GM13976 (cell line): ENCODE measurements at places on chromosomes 3 and 15.

GRCh38 chr3:152252755-152253154 lies 16.0 kb upstream of the MBNL1 start:
- no peak for DNase-seq

DNA sequence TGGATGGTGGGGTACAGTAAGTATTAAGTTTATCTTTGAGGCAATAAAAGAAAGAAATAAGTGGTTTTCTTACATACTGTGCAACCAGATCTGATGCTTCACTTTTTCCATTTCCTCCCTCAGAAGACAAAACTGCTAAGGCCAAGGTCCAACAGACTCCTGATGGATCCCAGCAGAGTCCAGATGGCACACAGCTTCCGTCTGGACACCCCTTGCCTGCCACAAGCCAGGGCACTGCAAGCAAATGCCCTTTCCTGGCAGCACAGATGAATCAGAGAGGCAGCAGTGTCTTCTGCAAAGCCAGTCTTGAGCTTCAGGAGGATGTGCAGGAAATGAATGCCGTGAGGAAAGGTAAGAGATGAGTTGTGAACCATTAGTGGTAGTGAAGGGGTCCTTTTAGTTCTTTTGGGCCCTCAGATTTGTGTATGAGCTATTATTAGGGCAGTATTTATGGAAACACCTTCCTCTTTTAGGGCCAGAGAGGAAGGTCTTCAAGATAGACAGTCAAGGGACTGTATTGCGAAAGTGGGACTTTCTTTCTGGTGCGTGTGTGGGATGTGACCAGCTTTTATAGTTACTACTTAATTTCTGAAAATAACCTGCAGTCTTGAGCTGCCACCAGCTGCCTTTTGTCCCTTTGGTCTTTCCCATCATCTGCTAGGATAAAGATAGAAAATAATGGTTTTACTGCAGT lies 4.6 kb downstream of the ALAS1 start:
- DNase-seq = no peak

GRCh38 chr3:157534725-157535161 lies 31.5 kb upstream of the VEPH1 start:
- no peak for DNase-seq

- no peak for DNase-seq
These were observed 242.0 kb downstream of the MAGI1 start for GRCh38 chr3:65796676-65797075.

- DNase-seq = no peak
These were observed 195.1 kb downstream of the DTWD1 start for GRCh38 chr15:49815950-49816349.

GRCh38 chr3:140770977-140771667 lies 93.3 kb downstream of the TRIM42 start:
- DNase-seq = no peak

- no peak for DNase-seq
These were observed 616 bp upstream of the IGDCC4 start for GRCh38 chr15:65423150-65423975.

- peak; percentile 6 for DNase-seq
These were observed 48.7 kb downstream of the FGF7 start for GRCh38 chr15:49471733-49472132.

DNA sequence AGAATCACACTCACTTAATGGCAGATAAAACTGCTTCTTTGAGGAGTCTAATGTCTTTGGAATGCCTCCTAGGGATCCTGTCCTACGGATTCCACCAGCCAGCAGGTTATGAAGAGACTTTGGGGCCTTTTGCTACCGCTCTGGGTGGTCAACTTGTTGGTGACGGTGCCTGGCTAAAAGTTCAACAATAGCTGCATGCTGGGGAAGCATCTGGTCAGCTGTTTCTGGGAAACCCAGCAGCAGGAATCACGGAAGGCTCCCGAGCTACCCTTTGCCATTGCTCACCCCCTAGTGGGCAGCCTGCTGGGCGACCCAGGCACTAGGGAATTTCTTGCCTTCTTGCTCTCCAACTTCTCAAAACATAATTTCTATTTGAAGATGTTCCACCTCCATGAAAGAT lies 263.3 kb downstream of the NEK10 start:
- no peak for DNase-seq

DNA sequence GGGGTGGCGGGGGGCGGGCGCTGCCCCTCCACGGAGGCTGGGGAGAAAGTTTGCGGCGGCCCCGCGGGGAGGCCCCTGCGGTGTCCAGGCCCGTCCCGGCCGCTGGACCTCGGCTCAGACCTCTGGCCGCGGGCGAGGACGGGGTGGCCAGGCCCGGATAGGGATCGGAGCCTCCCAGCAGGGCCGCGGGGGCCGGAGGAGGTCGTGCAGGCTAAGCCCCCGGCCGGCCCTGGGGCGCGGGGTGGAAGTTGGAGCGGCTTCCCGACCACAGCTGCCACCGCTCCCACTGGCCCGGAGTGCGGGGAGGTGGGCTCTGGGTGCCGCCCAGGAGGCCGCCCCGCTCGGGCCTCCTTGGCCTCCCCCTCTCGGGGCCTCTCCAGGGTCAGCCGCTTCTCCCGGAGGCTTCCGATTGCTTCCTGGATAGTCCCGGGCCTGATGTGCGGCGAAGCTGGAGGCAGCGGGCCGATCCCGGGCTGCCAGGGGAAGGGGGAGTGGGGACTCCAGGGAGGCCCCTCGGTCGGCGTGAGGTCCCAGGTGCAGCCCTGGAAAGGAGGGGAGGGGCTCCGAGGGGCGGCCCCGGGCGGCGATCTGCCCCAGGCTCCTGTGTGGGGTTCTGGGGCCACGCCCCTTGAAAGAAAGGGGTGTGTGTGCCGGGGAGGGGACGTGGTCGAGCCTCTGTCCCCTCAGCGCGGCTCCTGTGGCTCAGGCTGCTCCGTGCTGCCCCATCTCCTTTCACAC lies 907 bp downstream of the PLXNA1 start:
- peak; percentile 69 for DNase-seq

- DNase-seq = no peak
These were observed 210.8 kb upstream of the ARHGEF26 start for GRCh38 chr3:153910387-153910786.

DNA sequence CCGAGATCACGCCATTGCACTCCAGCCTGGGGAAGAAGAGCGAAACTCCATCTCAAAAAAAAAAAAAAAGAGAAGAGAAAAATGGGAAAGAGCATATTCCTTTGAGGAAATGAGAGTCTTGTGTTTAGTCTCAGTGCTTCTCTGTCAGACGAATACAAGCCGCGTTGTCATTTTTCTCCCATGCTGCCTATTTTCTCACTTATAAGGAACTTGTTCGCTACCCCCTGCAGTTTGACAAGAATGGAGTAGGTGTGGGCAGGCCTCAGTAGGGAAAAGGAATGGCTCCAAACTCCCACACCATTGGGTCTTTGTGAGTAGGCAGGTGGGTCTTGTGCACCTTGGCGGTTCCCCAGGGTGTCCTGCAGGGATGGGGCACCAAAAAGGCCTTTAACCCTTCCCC lies 6.5 kb downstream of the GPR160 start:
- DNase-seq = no peak

GRCh38 chr3:69304396-69304795 lies 81.5 kb downstream of the FRMD4B start:
- no peak for DNase-seq

GRCh38 chr3:183428447-183429211 lies at the start of gene MCF2L2:
Gene MCF2L2 (minus strand): TSS chr3:183428619. CDS start chr3:183427977, 642 bp downstream.
- DNase-seq = peak; percentile 91
